Caco-2 (cell line): ENCODE measurements at places on chromosomes 4 and X.

GRCh38 chrX:1741816-1742394 lies 127.0 kb downstream of the ASMT start:
- no peak overlapping the region for H3K27ac ChIP-seq
- H3K27me3 ChIP-seq = no peaks in the 10 kb centered on the region
- no peaks in the 10 kb centered on the region for H3K4me1 ChIP-seq
- DNase-seq = peak; percentile 8

DNA sequence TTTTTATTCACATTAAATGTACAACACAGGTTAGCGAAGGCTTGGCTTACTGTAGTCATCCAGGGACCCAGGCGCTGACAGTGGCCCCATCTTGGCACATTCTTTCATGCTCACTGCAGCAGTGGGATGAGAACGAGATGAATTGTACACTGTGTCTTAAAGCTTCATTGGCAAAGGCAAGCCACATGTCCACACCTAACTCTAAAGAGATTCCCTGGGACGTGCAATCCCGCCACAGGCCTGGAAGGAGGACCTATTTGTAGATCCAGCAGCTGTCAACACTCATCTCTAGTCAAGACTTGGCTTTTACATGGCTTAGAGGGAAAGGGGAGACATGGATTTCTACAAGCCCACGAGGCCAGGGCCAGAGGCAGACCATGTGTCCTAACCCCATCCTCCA lies 16.1 kb upstream of the CXCR3 start:
- no peaks in the 10 kb centered on the region for H3K36me3 ChIP-seq
- no peak overlapping the region for H3K4me3 ChIP-seq
- DNase-seq = no peak
- no peak overlapping the region for H3K27ac ChIP-seq

DNA sequence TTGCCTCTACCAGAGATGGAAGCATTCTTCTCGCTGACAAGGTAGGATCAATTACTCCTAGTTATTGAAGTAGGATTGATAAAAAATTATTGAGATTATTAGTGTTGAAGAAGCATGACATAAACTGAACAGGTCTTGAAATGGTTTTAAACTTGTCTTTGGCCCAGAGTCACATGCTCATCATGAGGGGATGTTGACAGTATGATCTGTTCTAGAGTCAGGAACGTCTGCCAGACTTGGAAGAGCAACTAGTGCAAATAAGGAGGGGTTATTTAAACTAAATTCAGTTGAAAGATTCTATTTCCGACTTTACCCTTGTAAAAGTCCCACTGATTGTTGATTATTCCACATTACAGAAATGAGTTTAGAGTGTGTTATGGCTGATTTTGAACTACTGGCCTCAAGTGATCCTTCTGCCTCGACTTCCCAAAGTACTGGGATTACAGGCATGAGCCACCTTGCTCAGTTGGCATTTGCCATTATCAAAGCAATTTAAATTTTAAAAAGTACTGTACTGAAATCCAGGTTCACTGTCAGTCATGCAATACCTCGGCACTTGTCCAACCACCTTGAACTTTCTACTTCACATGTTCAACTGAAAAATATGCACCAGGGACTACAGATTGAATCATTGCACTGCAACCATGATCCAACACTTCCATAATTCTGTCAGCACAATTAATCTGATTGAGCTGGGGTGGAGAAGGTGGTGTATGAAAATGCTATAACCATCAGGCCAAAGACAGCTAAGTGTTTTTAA lies 19.7 kb downstream of the FABP2 start:
- H3K27me3 ChIP-seq = no peaks in the 10 kb centered on the region
- DNase-seq = no peak
- no peak overlapping the region for H3K27ac ChIP-seq
- H3K36me3 ChIP-seq = no peaks in the 10 kb centered on the region

DNA sequence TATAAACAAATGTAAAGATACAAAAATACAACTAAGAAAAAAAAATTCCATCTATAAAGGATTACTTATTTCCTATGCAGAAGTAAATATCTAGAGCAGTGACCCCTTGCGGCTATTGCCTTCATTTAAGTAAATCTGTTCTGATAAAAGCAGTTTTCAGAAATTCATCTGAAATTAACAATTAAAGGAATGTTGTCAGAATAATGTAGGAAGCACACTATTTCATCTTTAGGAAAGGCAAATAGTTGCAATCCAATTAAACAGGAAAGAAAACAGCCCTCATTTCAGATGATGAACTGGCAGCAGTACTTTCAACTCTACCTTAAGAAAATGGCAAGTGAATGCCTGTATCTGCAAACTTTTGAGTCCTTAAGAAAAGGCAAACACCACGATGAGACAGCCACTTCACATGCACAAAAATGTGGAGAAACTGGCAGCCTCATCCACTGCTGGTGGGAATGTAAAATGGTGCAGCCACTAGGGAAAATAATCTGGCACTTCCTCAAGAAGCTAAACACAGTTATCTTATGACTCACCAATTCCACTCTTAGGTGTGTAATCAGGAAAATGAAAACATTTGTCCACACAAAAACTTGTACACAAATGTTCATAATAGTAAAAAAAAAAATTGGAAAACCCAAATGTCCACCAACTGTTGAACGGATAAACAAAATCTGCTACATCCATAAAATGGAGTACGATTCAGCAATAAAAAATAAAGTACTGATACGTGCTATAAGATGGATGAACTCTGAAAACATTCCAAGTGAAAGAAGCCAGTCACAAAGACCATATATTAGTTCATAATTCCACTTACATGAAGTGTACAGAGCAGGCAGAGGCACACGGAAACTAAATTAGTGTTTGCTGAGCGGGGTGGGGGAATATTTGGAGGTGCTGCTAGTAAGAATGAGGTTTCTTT lies 2.0 kb upstream of the THAP9 start:
- H3K27me3 ChIP-seq = no peaks in the 10 kb centered on the region
- peak; percentile 19 for DNase-seq
- no peaks in the 10 kb centered on the region; the same call in 1 of the 2 replicates for H3K36me3 ChIP-seq
- peak overlapping the region; percentile 69 for H3K4me3 ChIP-seq

- H3K36me3 ChIP-seq = no peaks in the 10 kb centered on the region
- H3K4me1 ChIP-seq = no peaks in the 10 kb centered on the region
- H3K27ac ChIP-seq = no peak overlapping the region
- DNase-seq = no peak
Measured at GRCh38 chrX:114787061-114787460, 203.2 kb downstream of the HTR2C start.

DNA sequence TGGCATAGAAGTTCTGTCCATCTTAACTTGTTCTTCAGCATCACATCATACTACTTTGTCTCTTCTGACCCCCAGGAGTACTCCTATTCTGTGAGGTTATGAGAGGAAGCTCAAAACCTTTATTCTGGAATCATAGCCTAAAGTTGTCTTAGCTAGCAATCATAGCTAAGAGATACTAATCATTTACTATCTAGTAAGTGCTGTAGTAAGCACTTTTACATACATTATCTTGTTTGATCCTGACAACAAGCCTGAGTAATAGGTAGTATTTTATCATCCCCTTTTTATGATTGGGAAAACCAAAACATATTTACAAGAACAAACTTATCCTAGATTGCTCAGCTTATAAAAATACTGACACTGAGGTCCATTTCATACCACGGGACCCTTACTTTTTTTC lies 14.3 kb upstream of the LHFPL1 start:
- H3K4me1 ChIP-seq = no peaks in the 10 kb centered on the region
- no peaks in the 10 kb centered on the region for H3K27me3 ChIP-seq
- H3K36me3 ChIP-seq = no peaks in the 10 kb centered on the region

GRCh38 chr4:89700766-89701423 lies 136.1 kb downstream of the SNCA start:
- no peak for DNase-seq
- no peaks in the 10 kb centered on the region for H3K4me1 ChIP-seq
- no peak overlapping the region for H3K27ac ChIP-seq
- H3K36me3 ChIP-seq = no peaks in the 10 kb centered on the region
- H3K27me3 ChIP-seq = no peaks in the 10 kb centered on the region

DNA sequence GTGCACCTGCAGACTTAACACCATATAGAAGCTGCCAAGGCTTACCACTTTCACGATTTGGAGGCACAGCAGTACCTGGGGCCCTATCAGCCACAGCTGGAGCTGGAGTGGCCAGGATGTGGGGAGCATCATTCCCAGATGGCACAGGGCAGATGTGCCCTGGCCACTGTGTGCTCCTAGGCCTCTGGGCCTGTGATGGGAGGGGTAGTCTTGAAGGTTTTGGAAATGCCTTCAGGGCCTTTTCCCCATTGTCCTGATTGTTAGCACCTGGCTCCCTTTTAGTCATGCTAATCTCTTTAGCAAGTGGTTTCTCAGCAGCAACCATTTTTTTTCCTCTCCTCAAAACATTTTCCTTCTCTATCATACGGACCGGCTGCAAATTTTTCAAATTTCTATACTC lies 490.2 kb downstream of the RAB28 start:
- no peak overlapping the region for H3K4me3 ChIP-seq
- no peaks in the 10 kb centered on the region for H3K27me3 ChIP-seq

- DNase-seq = peak; percentile 64
- no peaks in the 10 kb centered on the region for H3K27me3 ChIP-seq
- H3K4me1 ChIP-seq = no peaks in the 10 kb centered on the region
- H3K4me3 ChIP-seq = no peak overlapping the region
Measured at GRCh38 chr4:166324321-166324720, 451.3 kb downstream of the TLL1 start.

GRCh38 chr4:5918331-5918985 lies 25.6 kb upstream of the CRMP1 start:
- H3K4me1 ChIP-seq = no peaks in the 10 kb centered on the region
- no peak overlapping the region for H3K4me3 ChIP-seq
- no peaks in the 10 kb centered on the region for H3K36me3 ChIP-seq
- no peak overlapping the region for H3K27ac ChIP-seq
- H3K27me3 ChIP-seq = no peaks in the 10 kb centered on the region
- no peak for DNase-seq

- H3K27ac ChIP-seq = peak overlapping the region; percentile 97
- no peak overlapping the region for H3K4me3 ChIP-seq
Measured at GRCh38 chr4:123477711-123478209, 81.2 kb downstream of the SPRY1 start.

DNA sequence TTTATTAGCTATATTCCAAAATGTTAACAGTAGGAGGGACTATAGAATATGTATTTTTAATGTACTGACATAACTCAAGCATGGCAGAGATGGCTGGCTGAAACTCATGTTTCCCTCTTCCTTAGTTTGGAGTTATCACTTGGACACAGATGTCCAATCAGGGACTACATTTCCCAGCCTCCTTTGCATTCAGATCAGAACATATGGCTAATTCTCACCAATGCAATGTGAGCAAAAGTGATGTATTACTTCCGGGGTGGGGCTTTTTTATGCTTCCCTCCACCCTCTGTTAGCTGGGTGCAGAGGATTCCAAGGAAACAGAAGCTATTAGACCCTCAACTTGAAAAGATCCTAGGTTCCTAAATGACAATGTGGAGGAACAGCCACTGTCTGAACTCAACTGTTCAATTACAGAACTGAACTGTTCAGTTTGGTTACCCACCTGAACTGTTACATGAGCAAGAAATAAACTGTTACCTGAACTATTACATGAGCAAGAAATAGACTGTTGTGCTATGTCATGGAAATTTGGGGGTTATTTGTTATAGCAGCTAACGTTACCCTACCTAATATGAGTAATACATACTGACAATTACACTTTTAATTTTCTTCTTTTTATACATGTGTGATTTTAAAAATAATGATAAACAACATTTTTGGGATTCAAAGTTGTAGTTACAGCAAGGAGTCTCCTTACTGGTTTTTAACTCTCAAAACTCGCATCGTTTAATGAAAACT lies 29.6 kb upstream of the ERVMER34-1 start:
- no peak overlapping the region for H3K4me3 ChIP-seq
- no peaks in the 10 kb centered on the region for H3K36me3 ChIP-seq
- no peak overlapping the region for H3K27ac ChIP-seq
- H3K4me1 ChIP-seq = no peaks in the 10 kb centered on the region

- H3K27me3 ChIP-seq = no peaks in the 10 kb centered on the region
- no peak for DNase-seq
- H3K36me3 ChIP-seq = no peaks in the 10 kb centered on the region
- H3K4me1 ChIP-seq = no peaks in the 10 kb centered on the region
- no peak overlapping the region for H3K4me3 ChIP-seq
Measured at GRCh38 chrX:115533485-115533884, 27.5 kb upstream of the PLS3 start.

GRCh38 chr4:88442689-88443191 lies 14.2 kb upstream of the HERC5 start:
- no peak overlapping the region for H3K27ac ChIP-seq
- no peaks in the 10 kb centered on the region; the same call in 1 of the 2 replicates for H3K4me1 ChIP-seq
- no peak for DNase-seq
- H3K36me3 ChIP-seq = no peaks in the 10 kb centered on the region
- H3K27me3 ChIP-seq = no peaks in the 10 kb centered on the region
